Transverse colon (tissue), 4 donors: ENCODE measurements at places on chromosomes 1 and 21.

DNA sequence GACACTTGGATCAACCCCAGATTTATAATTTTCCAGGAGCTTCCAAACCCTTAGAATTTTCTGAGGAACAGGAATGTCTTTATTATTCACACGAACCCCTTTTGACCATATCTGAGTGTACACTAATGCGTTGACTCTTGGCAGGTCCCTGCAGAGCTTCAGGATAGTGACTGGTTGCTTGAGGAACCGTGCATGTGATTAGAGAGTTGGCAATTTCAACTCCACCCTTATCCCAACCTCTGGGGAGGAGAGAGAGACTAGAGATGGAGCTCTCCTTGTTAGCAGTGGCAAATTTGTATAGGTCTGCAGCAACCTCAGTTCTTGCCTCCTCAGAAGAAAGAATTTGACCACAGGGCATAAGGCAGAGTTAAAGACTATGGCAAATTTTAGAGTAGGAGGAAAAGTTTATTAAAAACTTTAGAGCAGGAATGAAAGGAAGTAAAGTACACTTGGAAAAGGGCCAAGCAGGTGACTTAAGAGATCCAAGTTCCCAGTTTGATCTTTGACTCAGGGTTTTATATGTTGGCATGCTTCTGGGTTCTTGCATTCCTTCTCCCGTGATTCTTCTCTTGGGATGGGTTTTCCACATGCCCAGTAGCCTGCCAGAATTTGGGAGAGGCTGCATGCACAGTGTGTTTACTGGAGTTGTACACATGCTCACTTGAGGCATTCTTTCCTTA is 93.8 kb upstream of the ETV3 start:
- no peak for DNase-seq

GRCh38 chr1:16521288-16521583 is 7.2 kb upstream of the RNU1-1 start:
- DNase-seq, result no peak

- no peak for DNase-seq
These were observed 2.3 kb downstream of the FYB2 start for GRCh38 chr1:56816909-56817308.

DNA sequence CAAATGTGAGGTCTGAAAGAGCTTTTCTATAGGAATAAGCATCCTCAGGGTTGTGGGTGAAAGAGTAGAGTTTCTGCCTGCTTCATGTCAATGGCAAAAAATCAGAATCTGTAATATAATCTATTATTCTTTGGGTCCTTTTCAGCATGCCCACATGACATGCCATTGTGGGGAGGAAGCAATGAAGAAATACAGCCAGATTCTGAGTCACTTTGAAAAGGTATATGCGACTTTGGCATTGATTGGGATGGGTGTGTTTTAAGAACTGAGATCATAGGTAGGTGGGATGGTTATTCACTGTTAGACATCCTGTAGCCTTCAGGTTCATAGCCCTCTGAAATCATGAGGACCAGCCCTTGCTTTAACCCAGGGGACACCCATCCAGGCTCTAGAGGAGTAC is 1.8 kb downstream of the IL20 start:
- DNase-seq, result no peak

DNA sequence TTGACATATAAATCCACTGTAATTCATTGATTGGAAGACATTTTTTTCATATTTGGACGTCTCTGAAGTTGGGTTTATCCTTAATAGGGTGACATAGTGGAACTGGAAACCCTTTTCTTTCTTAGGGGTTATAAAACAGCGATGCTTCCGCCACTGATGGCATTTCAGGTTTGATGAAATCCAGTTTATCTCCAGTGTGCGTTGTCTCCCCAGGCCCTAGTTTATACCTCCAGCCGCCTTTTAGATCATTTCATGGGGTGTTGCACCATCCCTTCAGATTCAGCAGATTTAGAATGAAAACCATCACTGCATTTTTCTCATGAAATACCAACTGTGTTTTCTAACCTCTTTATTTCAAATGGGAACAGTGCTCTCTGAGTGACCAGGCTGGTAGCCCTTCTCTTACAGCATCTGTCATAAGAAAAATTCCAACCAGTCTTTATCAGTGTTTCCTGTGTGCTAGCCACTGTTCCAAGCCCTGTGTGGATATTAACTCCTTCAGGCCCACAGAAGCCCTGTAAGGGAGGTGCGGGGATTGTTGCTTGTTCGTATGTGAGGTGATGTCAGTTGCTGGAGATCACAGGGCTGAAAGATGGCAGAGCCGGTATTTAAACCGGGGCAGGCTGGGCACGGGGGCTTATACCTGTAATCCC is 19.0 kb downstream of the H6PD start:
- no peak for DNase-seq

DNA sequence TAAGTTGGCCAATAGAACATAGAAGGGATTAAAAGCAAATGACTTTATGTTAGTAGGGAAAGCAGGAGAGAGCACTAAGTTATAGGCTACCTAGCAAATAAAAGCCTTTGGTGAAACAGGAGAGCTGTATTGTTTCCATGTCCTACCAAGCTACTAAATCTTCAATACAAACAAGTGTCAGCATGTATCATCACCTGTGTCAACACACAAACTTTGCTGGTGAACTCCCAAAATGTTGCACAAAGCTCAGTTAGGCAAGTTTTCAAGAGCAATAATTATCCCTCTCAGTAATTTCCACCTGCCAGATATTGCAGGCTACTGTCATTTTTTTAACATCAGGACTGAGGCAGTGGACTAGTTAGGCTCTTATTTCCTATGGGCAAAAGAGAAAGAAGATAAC is 77.7 kb upstream of the ADAM30 start:
- no peak for DNase-seq
